Activated CD4-positive, alpha-beta T cell treated with anti-CD3 and anti-CD28 coated beads, Interleukin-2, amount 50 U/mL, for 16 hours (primary cell): ENCODE measurements at places on chromosomes 6 and 20.

DNA sequence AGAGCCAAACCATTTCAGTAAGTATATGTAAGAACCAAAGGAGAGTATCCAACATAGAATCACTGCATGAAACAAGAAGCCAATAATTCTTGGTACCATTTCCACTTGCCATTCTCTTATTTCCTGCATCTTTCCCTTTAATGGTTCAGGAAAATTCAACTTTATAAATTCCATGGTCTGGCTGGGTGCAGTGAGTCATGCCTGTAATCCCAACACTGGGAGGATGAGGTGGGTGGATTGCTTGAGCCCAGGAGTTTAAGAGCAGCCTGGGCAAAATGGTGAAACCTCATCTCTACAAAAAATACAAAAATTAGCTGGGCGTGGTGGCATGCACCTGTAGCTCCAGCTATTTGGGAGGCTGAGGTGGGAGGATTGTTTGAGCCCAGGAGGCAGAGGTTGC, 21.2 kb downstream of the NHLRC1 start:
- DNase-seq, result no peak

DNA sequence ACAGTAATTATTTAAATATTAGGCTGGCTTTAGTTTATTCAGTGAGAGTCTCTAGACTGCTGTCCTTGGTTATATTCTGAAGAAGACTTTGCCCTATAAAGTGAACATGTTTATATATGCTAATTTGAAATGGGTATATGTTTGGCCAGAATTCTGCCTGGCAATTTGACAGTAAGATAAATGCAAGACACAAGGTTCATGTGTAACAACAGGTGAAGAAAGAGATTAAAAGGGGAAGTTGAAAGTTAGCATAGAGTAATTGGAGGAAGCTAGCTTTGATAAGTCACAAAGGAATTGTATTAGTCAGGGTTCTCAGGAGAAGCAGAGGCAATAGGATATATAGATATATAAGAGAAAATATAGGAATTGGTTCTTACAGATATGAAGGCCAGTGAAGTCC, 191.4 kb downstream of the CENPW start:
- DNase-seq, result no peak

- DNase-seq, result peak; percentile 55
These were observed at the start of gene FNDC1 for GRCh38 chr6:159169193-159169555. Gene FNDC1, plus strand, starts transcription at chr6:159169400. Its CDS starts 197 bp downstream, at chr6:159169597.

DNA sequence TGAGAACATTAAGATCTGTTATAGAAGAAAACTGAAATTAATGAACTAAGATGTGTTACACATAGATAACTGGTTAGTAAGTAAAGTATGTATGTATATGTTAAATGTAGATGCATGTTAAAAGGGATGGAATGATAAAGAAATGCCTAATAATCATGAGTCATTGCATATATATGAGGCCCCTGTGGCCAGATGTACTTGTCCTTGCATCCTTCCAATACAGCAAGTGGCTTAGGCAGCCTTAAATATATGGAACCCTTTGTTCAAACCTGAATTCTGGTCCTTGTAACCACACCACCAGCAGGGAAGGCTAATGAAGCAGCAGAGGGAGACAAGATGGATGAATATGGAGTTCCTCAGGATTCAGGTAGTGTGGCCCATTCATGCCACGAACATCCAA, 9.8 kb upstream of the AKAP7 start:
- no peak for DNase-seq

- DNase-seq, result no peak
These were observed 85.5 kb downstream of the SULF2 start for GRCh38 chr20:47699818-47700217.

GRCh38 chr6:20313051-20313450, 88.6 kb upstream of the E2F3 start:
- DNase-seq, result no peak

- DNase-seq, result no peak
These were observed 490.4 kb downstream of the FRK start for GRCh38 chr6:115570331-115570730.

DNA sequence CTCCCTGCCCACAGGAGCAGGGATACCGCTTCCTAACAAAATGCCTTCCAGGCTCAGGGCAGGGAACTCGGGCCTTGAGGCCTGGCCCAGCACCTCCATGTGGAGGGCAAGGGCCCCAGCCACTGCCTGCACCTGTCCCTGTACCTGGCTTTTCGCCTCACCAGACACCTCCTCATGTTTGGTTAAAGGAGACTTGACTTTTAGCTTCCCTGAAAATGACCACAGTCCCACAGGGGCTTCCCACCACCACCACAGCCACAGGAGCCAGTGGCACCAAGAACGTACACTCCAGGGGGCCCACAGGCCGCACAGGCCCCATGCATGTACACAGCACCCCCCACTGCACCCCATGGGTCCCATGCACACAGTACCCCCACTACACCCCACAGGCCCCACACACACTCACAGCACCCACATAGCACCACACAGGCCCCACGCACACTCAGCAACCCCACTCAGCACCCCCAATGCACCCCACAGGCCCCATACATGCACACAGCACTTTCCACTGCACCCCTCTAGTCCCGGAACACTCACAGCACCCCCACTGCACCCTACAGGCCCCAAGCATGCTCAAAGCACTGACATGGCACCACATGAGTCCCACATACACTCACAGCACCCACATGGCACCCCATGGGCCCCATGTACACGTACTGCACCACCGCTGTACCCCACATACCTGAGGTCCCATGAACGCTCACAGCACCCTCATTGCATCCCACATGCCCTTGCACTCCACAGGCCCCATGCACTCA, 86.5 kb downstream of the GINS1 start:
- DNase-seq, result no peak

DNA sequence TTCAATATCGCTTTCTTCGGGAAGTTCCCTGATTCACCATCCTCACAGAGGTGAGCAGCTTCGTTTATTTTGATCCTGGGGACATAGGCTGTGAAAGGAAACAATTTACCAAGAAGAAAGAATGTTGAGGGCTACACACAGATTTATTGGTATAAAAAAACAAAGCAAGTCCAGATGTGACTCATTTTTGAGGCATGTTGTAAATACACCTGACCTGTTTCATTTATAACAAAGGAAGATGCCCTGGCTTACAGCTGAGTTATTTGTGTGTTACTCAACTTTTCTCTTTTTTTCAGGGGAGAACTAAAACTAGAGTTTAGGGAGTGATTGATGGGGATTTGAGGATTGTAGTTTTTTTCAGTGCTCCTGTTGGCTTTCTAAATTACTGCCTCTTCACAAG, 489.5 kb downstream of the CBLN4 start:
- DNase-seq, result no peak

GRCh38 chr6:148999501-148999900, 252.7 kb downstream of the UST start:
- DNase-seq, result no peak

DNA sequence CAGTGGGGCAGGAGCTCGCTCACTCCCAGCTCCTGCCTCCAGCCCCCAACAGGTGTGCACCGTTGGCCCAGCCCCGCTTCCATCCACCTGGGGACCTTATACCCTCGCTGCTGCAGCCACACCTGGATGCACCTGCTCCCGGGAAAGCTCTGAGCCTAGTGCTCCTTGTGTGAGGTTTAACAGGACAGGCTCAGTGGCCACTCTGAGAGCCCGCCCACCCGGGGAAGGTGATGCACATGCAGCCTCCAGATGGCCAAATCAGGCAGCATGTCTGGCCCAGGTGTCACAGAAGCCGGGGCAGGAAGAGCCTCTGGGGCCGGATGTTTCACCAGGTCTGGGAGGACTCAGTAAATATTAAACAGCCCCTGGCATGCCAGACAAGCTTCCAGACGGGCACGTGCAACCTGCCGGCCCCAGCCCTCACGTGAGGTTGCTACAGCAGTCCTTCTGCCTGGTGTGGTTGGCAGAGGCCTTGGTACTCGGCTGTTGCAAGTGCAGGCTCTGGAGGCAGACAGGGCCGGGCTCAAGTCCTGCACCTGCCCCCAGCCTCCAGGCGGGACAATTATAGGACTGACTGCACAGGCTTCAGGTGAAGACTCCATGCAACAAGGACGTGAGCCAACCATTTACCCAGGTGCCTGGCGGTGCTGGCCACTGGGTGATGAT, 66.9 kb downstream of the RIPOR3 start:
- no peak for DNase-seq

- DNase-seq, result no peak
These were observed 4.1 kb downstream of the MAP1LC3A start for GRCh38 chr20:34562641-34563040.

DNA sequence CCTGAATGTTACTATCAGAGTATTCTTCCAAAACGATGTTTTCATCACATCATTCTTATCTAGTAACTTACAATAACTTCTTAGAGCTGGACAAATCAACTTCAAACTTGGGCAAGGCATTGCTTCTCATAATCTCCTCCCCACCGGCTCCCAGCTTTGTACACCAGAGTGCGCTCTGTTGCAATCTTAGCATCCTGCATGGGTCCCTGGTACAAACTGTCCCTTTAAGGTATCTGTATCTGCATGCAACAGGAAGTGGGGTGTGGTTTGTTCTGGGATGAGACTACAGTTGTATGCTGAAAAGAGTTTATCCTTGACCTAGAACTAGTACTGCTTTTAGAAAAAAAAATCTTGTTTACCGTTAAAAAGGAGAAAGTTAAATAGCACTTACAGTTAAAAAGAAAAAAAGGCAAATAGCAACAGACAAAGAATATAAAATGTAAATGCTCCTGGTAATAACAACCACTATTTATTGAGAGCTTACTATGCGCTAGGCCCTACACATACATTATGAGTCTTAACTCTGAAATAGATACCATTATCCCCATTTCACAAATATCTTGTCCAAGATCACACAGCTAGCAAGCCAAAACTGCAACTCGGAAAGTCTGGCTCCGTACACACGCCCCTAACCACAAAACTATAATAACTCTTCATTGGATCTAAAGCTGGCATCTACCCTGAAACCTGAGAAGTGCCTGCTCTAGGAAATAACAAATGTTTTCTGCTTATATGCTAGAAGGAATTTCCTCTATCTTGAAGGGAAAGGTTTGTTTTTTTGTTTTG, 9.8 kb upstream of the HECA start:
- peak; percentile 94 for DNase-seq

DNA sequence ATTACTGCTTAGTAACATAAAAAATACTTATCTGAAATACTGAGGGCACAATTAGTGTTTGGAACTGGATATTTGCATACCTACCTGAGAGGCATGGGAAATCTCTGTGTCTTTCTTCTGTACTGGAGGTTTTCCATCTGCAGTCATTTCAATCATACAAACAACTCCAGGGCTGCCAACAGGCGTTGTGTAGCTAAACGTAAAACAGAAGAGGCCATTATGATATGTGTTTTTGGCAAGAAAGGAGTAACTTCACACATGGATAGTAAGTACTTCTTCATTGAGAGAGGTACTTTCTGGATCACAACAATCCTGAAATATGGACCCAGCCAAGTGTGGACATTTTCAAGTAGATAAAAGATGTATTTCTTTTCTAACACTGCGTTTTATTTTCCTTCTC, 363.4 kb downstream of the PHF3 start:
- no peak for DNase-seq

DNA sequence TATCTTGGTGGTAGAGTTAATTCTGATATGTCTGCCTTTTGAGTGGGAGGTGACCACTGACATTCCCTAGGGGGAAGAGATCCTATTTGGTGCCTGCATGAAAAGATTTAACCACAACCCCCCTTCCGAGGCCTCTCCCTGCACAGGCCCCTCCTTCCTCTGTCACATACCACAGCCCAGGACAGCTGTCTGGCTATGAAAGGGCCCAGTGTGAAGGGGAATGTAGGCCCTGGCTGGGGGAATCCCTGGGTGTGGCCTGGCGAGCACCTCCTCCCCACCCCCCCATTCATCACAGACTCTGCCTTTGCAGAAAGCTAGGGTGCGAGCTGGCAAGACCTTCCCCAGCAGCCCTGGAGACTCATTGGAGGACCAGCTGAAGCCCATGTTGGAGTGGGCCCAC, 27.4 kb upstream of the MAPRE1 start:
- DNase-seq, result no peak

- peak; percentile 29 for DNase-seq
These were observed 4.5 kb upstream of the ZNF451 start for GRCh38 chr6:57085471-57085870.

DNA sequence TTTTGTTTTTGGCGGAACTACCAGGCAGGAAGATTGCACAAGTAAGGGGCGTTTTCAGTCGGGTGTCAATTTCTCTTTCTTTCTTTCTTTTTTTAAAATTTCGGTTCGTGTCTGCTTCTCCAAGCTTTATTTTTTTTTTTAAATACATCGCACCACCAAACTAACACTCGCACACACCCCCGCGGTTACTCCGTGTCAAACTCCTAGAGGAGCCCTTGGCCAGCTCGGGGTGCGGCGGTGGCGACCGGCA, 338 bp downstream of the UTRN start:
- DNase-seq, result no peak

GRCh38 chr20:15154070-15154469, 816.7 kb upstream of the FLRT3 start:
- no peak for DNase-seq

DNA sequence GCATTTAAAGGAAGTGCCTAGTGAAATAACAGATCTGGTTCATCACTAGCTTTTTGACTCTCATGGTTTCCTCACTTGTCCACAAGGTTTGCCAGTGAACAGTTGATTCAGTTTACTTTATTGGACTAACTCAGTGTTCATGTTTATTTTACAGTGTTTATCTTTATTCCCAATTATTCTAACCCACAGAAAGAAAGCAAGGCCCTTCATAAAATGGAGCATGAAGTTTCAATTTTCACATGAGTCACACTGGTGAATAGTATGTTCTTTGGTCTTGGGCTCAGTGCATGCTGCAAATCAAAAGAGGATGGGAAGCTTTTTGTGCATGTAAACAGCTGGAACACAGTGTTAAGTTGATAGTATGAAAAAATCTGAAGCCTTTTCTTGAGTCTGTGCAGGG, 217.6 kb upstream of the HDDC2 start:
- DNase-seq, result no peak

GRCh38 chr6:72890233-72890632, 268.4 kb downstream of the KCNQ5 start:
- DNase-seq, result peak; percentile 3

DNA sequence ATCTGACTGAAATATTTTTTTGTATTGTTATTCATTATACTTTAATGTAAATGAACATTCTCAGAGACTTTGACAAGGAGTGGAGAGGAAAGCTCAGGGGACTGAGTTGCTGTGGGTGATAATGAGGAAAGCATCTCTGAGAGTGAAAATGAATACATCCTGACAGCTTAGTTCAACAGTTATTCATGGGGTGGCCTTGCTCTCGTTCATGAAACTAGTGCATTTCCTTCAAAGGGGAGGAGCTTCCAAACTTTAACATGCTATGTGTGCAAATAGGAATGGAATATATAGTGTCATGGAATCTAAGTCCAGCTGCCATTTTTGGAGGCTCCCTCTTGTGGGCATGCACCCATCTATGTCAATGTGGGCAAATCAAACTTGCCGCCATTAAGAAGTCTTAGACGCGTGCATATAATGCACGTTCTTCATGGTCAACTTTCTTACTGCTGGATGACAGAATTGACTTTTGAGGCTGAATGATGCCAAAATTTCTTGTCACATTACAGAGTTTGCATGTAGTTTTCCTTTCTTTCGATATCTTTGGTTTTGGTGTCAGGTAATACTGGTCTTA, 124.3 kb upstream of the TMEM170B start:
- DNase-seq, result peak; percentile 61

- DNase-seq, result no peak
These were observed 36.0 kb downstream of the ARFGEF2 start for GRCh38 chr20:48957533-48957932.
